AG04450 (cell line): ENCODE measurements at places on chromosomes 4 and X.

DNA sequence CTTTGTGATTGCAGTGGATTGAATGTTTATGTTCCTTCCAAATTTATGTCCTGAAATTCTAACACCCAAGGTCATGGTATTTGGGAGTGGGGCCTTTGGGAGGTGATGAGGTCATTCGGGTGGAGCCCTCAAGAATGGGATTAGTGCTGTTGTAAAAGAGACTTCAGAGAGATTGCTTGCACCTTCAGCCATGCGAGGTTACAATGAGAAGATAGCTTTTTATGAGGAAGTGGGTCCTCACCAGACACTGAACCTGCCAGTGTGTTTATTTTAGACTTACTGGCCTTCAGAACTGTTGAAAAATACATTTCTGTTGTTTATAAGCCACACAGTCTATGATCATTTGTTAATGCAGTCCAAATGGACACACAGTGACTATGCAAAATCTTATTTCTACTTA, 161.0 kb upstream of the GPRIN3 start:
- no peak for DNase-seq

DNA sequence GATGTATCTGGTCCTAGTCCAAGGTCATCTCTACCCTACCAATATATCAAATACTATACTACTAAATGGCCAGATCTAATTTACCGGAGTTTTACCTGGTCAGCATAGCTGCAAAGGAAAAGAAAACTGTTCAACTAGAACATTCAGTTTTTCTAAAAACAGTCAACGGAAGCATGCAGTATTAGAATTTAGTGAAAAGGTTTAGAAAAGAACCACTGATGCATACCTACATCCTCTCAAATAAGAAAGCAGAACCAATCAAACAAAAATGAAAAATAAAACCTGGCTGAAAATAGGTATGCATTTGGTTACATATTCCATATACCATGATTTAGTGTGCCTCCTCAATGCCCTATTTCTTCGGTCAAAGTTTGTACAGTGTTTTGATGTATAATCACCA, 140.0 kb downstream of the CHM start:
- no peak for DNase-seq

GRCh38 chrX:115378471-115378870, 89.0 kb downstream of the LUZP4 start:
- DNase-seq = no peak

- DNase-seq = no peak
Observed at GRCh38 chr4:143262838-143263237, 73.8 kb upstream of the GAB1 start.

- DNase-seq = no peak
Observed at GRCh38 chr4:41550308-41550707, 12.4 kb downstream of the LIMCH1 start.

DNA sequence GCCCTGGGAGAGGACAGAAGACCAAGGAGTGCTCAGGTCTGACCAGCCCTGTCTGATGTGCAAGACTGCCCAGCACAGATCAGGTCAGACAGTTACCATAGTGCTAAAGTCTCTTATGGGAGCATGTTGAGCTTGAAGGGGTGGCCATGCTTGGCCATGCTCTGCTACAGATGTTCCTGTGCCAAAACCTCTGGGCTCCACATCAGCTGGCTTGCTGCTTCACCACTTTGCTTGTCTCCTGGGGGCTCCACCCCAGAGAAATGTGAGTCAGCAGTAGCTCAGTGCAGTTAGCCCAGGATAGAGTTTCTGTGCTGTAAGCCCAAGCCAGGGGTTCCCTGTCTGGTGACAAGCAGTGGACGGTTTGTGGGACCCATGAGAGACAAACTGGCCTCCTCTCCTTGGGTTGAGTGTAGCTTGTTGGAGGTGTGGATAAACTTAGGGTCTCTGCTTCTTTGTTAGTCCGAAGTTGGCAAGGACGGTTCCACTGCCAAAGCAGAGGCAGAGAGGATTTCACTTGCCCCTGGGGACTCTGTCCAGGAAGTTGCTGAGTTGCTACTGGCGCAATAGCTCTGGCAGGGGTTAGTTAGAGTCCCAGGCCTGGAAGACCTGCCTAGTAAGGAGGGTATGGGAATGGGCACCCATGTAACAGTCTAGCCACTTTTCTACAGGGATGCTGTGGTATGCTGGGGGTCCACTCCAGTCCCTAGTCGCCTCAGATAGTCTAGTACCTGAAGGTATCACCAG, 8.7 kb upstream of the TMSB15C start:
- no peak for DNase-seq

- peak; percentile 39 for DNase-seq
Observed at GRCh38 chr4:4439782-4440181, 52.9 kb downstream of the NSG1 start.

GRCh38 chr4:39855909-39856512, 121.7 kb downstream of the PDS5A start:
- no peak for DNase-seq

GRCh38 chr4:185445209-185445608, 19.4 kb upstream of the UFSP2 start:
- no peak for DNase-seq

DNA sequence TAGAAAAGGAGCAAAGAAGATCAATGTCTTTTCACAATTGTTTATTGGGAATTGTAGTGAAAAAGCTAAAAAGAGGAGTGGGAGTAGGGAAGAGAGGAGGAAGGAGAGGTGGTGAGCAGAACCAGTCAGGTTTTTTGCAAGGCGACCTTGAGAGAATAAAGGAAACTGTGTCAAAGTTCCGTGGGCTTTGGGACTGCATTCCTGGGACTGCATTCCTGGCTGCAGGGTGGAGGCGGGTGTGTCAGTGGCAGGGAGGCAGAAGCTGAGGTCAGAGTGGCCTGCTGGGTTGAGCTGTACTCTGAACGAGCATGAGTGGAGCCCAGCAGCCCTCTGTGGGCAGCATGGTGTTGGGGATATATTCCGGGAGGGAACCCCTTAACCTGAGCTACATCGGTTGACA, 66.8 kb upstream of the UCP1 start:
- DNase-seq = no peak

- no peak for DNase-seq
Observed at GRCh38 chr4:182093935-182094334, 149.3 kb upstream of the TENM3 start.

DNA sequence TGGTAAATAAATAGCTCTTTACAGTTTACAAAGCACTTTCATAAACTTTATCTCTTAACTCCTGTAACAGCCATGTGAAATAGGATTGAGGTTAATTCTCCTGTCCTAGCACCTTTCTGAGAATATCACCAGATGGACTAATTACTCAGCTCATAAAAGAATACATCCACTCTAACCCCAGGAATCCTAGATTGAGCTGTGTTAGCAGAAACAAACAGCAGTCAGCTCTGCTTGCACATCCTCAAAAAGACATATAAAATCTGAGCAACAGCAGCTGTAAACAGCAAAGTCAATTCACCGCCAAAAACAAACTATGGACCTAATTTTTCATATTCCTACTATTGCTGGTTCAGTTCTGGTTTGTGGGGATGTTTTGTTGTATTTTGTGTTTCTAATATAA, 182.8 kb downstream of the QDPR start:
- no peak for DNase-seq

DNA sequence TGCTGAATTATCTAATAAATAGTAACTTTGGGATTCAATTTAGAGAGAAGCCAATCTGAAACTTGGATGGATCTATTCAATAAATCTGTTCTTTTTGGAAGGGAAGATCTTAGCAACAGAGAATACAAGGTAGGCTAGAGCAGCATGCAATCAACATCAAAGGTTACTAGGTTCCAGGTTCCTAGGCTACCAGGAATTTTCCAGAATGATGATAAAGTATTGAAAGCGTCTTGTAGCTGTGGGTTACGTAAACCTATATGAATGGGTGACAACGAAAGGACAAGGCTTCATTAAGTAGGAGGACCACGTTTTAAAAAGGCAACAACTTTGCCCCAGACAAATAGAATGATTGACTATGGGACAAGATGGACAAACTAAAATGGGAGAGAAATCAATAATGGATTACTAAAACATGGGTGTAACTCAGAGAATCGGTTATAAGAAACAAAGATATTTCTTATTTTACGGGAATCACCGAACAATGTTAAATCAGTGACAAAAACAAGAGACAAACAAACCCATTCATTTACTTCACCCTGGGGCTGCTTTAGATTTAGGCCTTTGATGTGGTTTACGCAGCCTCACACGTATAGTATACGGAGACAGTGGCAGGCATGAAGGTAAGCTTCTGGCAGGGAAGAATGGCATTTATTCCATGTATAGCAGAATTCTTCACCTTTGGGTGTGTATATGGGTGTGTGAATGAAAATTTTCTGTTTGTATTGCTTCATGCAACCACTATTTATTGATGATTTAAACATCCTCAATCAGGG, 732.6 kb upstream of the PABPC4L start:
- DNase-seq = no peak

DNA sequence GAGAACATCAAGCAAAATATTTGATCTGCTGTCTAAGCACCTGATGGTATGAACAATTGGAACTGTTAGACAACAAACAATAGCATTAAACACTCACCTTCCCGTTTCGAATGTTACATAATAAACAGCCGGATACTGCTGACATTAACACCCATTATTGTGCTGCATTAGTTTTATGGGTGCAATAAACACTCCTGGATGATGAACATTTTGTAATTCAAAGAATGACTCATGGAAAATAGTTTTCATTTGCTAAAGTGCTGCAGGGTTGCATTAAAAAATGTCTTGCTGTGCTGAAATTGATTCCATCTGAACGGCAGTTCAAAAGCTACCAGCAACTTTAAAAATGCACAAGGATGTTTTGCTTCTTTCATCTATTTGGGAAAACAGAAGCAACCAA, 100.8 kb upstream of the SORBS2 start:
- no peak for DNase-seq

DNA sequence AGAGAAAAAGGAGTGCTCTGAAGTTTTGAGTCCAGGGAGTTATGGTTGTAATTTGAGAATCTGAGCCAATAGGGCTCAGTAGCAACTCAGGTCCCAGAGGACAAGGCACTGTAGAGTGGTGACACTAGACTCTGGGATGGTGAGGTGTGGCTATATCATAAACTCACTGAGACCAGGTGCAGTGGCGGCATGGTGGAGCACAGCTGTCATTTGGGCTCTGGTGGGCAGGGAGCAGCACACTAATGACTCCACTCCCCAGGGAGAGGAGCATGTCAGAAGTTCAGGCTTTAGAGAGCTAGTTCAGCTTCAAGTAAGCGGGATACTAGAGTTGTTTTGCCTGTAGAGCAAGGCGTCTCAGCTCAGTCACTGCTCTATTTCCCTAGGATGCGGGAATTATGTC, 165.4 kb upstream of the USP38 start:
- no peak for DNase-seq

GRCh38 chr4:119315036-119315435, 6.9 kb downstream of the FABP2 start:
- no peak for DNase-seq

GRCh38 chrX:21912220-21912619, 28.3 kb upstream of the SMS start:
- no peak for DNase-seq

GRCh38 chrX:7069556-7069955, 78.0 kb upstream of the STS start:
- no peak for DNase-seq

- no peak for DNase-seq
Observed at GRCh38 chr4:98506462-98507132, 151.8 kb downstream of the TSPAN5 start.

- no peak for DNase-seq
Observed at GRCh38 chrX:152918707-152919106, 20.8 kb downstream of the ZNF185 start.

DNA sequence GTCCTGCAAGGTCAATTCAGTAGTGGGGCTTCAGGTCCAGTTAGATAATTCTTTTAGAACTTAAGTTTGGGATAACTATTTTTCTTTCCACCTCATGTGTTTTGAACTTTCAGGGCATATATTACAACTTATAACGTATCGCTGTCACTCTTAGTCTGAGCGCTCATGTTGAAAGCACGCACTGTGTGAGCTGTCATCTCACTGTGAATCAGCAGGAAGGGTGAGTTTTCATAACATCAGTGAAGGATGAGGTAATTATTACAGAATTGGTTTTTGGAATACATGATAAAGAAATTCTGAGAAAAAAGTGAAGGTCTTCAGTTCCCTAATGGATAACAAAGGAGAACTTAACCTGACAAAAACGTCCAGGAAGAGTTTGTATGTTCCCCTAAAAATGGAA, 45.1 kb upstream of the SLC4A4 start:
- DNase-seq = peak; percentile 59

DNA sequence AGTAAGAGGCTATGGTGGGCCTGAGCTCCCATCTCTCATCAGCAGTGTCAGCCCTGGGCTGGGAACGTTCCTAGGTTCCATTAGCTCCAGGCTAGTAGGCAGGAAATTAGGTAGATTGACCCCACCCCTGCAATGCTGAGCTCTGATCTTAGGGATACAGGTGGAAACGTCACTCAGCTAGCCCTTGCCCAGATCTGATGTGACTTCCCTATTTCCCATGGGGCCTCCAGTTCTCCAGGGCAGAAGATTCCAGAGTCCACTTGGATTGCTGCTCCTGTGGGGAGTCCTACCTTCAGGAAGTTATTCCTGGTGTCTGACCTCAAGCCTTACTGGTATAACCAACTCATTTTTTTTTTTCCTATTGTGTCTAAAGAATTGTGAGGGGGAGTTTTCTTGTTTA, 81.1 kb downstream of the EFNB1 start:
- no peak for DNase-seq

DNA sequence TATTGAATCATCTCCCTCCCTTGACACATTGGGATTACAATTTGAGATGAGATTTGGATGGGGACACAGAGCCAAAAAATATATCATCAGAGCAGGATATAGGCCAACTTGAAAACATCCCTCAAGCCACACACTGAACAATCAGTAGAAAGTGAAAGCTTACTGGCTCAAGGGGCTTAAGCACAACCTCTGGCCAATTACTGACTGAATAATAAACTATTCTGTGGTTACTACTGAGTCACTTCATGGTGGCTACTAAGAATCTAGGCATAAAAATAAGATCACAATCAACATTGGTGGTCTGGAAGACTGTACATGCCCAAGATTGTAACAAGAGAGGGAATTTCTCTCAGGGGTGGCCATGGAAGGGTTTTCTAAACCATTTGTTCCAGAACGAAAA, 27.4 kb upstream of the GPR174 start:
- DNase-seq = no peak

DNA sequence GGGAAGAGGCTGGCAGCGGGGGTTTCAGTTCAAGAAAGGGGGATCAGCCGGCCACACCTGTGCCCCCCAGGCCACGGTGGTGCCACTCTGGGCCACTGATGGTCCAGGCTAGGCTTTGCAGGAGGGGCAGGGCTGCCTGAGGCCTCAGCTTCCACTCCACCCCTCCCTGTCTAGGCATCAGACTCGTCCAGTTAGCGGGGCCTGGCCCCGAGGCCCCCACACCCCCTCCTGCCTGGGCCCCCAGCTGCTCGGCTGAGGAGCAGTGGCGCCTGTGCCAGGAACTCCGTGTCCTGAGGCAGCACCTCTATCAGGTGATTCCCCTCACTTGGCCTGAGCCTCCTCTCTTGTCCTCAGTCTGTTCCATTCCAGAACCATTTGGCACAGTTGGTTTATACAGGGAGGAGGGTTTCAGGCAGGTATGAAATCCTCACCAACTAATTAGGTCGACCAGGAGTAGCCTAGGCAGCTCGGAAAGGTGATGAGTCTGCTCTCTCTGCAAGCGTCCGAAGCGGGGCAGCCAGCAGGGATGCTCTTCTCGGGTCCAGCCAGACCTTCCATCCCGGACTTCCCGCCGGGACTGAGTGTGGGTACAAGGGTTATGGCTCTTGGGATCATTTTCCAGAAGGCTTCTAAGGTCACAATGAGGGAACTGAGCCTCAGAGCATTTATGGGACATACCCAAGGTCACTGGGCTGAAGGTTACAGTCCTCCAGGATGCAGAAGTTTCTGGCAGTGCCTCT, 2.1 kb downstream of the NSG1 start:
- DNase-seq = no peak
